ENCODE measurements at places on chromosomes 16 and 17.

- DNase-seq = no peak
These were observed 24.4 kb upstream of the ABCC11 start for GRCh38 chr16:48271728-48272127.

DNA sequence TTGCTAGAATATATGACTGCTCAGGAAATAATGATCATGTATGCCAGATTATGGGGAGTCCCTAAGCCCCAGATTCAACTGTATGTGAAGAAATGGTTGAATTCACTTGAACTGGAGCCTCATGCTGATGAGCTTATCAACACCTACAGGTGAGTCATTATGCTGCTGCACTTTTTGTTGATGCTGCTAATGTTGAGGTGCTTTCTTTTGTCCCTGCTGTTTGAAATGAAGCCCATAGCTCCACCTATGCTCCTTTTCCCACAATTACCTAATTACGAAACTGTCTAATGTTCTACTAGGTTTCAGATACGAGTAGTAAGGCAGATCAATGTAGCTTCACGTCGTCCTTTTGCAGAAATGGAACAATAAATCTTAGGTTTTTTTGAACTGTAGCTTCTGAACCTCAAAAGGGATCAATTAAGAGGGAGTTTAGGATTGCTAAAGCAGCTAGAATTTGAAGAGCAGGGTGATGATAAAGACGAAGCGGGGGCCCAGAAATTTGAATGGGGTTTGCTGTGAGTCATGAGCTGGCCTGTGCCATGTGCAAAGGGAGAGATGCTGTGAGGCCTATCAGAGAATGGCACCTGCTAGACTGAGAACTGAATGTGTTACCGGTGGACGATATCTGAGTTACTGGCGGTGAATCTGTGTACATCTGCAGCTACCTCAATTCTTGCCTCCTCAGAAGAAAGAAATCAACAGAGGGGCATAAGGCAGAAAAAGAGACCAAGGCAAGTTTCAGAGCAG lies 6.1 kb upstream of the UQCRC2 start:
- DNase-seq = no peak

DNA sequence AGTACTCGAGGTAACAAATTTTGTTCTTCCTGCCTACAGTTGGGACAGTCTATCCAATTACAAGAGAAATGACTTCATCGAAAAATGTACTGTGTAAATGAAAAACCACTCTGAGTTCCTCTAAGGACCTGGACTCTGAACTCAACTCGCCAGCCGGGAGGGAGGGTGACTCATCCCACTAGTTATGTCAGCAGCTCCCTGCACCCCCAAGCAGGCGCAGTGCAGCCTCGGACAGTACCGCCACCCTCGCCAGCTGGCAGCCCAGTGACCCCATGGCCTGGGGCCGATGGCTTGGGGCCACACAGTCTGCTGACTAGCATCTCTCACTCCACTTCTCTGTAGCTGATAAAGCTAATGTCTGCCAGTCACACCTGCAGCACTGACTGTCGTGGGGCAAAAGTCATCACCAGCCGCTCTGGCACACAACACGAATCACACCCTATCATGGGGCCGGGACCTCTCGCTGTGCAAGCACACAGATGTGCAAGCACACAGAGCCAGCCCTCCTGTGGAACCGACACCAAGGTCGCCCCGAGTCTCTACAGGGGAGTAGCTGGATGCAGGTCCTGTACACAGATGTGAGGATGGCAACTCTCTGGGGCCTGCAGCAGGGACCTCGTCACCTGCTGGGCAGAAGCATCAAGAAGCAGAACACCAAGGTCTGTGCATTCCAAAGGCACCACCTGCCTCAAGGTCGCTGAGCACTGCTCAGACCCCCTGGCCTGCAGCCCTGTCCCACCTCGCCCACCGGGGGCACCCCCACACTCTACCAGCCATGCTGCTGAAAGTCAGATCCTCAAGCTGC lies 5.7 kb downstream of the CSNK1D start:
- no peak for DNase-seq

GRCh38 chr17:30905742-30906100 lies 317 bp downstream of the TEFM start:
- DNase-seq = no peak

GRCh38 chr16:11032922-11033291 lies 88.5 kb downstream of the CLEC16A start:
- no peak for DNase-seq

Data from NCI-H1092 (cell line).